H54 (cell line): ENCODE measurements at places on chromosomes 3 and 15.

DNA sequence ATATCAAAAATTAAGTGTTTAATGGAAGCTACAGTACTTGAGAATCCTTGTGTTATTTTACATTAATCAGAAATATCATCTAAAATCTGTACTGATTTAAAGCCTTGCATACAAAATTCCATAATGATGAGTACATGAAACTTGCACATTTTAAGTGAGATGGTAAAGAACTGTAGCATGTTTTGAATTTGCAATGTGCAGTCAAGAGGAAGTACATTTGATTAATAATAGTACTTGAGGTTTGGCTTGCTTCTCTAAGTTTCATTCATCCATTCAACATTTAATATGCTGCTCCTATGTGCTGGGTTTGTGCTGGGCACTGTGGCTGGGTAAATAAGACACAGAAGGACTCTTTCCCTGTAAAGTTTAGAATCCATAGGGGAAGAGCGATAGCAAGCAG lies 332.3 kb downstream of the CNTN3 start:
- DNase-seq: no peak

DNA sequence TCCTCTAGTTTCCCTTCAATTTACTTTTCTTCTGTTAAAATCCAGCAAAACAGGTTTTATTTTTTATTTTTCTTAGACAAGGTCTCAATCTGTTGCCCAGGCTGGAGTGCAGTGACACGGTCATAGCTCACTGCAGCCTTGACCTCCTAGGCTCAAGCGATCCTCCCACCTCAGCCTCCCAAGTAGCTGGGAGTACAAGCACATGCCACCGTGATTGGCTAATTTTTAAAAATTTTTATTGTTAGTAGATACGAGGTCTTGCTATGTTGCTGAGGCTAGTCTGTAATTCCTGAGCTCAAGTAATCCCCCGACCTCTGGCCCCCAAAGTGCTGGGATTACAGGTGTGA lies 41.6 kb downstream of the ILDR1 start:
- DNase-seq: no peak

- no peak for DNase-seq
Observed at GRCh38 chr3:14440531-14441239, 38.3 kb downstream of the SLC6A6 start.

DNA sequence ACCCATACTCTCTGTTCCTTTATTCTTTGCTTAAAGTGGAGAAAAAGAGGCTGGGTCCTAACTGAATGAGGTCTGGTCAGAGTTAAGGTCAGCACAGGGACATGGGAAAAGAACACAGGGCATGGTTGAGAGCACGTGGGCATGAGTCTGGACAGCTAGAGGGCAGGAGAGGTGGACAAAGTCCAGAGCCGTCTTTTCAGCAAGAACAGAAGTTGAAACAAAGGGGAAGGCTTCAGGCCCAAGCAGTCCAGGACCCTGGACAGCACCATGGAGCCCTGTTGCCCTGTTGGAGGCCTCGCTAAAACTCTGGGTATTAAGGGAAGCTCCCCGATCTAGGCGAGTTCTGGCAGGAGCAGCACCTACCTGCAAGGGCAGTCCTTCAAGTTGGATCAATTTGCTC lies 50.7 kb downstream of the XYLB start:
- DNase-seq: no peak

GRCh38 chr15:101346928-101347327 lies 51.9 kb upstream of the SNRPA1 start:
- no peak for DNase-seq

DNA sequence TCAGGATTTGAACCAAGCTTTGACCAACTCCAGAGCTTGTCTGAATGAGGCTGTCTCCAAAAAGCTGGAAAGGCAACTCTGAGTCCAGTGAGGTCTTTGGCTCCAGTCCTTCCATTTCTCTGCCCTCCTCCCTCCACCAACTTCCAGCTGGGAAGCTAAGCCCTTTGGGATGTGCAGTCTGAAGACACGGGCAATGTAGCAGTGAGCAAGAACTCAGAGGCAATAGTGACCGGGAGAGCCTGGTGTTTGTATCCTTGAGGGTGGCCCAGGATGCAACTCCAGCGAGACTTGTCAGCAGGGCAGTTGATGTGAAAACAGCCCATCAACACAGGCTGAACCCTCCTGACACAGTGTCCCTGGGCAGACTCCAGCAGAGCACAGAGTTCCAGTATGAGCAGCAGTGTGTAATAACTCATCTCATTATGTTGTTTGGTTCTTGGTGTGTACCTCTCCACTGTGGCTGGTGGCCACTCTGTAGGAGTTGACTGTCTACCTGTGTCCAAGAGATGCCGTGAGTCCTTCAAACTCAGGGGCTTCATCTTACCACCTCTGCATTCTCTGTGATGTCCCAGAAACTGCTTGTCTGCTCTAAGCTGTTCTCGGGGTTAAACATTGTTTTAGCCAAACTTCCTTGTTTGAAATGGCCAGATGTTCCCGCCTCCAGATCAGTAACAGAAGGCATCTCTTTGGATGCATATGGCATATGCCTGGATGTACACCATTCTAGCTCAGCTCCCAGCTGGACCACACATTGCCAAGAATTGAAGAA lies 6.6 kb downstream of the CDCP1 start:
- no peak for DNase-seq

GRCh38 chr3:122886251-122886650 lies 91.4 kb downstream of the SLC49A4 start:
- no peak for DNase-seq

- no peak for DNase-seq
Observed at GRCh38 chr3:10389995-10390394, 69.1 kb upstream of the SEC13 start.

GRCh38 chr3:131349454-131349853 lies 32.1 kb upstream of the NUDT16 start:
- no peak for DNase-seq

- DNase-seq: no peak
Observed at GRCh38 chr3:151034303-151034702, 51.2 kb upstream of the MED12L start.

DNA sequence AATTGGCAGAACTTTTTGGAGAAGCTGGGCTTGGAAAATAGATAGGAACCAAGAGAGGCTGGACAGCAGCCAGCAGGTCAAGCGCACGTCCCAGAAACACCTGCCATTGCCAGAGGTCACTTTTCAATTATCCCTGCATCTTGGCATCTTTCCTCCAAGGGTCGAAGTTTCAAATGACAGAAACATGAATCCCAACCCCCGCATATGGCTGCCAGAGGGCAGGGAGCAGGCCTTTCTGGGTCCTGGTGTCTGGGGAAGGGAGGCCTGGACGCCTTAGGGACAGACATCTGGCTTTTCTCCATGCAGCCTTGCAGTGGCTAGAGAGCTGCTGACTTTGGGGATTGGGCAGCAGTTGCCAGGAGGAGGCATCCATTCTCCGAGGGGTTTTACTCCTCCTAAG lies 164.5 kb upstream of the TPM1 start:
- no peak for DNase-seq

DNA sequence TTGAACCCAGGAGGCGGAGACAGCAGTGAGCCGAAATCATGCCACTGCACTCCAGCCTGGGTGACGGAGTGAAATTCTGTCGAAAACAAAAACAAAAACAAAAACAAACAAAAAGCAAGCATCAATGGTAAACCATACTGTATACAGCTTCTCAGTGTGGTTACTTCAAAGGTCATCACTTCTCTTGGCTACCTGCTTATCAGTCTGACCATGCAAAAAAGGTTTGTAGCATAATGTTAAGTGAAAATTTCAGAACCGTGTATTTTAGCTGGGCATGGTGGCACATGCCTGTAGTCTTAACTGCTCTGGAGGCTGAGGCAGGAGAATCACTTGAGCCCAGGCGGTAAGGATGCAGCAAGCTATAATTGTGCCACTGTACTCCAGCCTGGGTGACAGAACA lies 4.2 kb downstream of the UBXN7 start:
- DNase-seq: no peak

GRCh38 chr3:1375145-1375544 lies 282.3 kb downstream of the CNTN6 start:
- no peak for DNase-seq

GRCh38 chr3:147371771-147372340 lies 34.5 kb downstream of the ZIC4 start:
- no peak for DNase-seq

GRCh38 chr15:78638658-78639314 lies 2.2 kb downstream of the CHRNB4 start:
- DNase-seq: peak; percentile 33

DNA sequence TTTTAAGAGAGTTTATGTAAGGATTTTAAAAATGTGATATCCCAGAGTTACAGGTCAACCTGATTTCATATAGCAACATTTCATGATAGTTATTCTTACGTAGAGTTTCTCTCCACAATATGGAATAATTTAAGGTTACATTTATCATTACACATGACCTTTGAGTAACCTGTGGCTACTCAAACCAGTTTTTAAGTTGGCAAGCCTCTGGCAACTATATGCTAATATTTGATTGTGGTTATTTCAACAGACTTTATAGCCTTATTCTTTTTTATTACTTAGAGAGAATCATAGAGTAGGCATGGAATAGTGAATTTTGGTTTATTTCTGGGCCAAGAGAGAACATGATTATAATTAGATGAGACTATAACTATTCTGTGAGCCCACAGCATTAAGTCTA lies 504.9 kb downstream of the NLGN1 start:
- no peak for DNase-seq

DNA sequence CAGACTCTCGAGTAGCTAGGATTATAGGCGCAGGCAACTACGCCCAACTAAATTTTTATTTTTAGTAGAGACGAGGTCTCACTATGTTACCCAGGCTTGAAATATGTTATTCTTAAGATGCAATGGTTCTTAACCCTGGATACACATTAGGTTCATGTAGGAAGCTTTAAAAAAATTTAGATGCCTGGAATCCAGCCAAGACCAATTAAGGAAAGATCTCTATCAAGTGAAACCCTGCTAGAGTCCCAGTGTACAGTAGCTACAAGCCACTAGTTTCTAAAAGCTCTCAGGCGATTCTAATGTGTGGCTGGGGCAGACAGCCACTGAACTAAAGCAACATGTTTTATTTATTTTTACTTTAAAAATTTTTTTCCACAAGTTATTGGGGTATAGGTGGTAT lies 33.2 kb downstream of the TRIM69 start:
- DNase-seq: no peak

- no peak for DNase-seq
Observed at GRCh38 chr15:45734260-45734711, 99.5 kb downstream of the SQOR start.

DNA sequence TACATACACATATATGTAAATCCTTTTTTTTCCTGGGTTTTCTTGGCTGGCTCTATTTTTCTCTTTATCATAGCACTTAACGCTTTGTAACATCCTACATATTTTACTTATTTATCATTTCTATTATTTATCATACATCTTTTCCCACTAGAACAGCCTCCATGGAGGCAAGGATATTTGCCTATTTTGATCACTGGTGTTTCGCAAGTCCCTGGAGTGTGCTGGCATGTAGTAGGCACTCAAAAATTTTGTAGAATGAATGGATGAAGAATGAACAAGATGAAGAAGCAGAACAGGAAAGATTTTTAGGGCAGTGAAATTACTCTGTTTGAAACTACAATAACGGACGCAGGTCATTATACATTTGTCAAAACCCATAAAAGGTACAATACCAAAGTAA lies 83.0 kb upstream of the PTX3 start:
- DNase-seq: no peak

- DNase-seq: peak; percentile 3
Observed at GRCh38 chr15:51499379-51499976, 123.1 kb downstream of the DMXL2 start.

DNA sequence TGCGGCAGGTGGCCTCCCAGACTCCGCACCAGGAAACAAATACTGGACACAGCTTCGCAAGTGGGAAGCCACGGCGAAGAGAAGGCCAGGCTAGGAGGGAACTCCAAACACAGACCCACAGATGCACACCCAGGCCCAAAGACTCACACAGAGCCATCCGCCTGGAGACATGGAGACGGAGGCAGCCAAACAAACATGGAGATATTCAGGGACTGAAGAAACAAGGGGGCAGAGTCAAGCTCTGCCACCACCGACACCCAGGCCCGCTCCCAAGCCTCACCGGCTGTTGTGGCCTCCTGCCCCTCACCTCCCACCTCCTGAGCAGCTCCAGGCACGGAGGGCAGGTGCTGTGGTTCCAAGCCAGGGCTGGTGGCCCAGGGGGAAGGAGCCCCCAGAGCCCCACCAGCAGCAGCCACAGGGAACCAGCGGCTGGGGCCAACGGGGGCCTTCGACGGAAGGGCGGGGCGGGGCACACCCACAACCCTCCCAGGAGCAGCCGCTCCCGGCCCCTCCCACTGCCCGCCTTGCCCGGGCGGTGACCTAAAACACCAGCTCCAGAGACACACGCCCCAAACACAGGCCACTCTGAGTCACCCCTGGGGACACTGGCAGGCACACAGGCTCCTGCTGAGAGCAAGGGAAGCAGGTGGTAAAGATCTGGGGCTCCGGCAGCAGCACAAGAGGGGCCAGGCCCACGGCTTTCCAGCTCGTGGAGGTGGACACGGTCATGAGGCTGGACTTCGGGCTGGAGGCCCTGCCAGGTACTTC lies 31.9 kb downstream of the TNK2 start:
- peak; percentile 99 for DNase-seq

DNA sequence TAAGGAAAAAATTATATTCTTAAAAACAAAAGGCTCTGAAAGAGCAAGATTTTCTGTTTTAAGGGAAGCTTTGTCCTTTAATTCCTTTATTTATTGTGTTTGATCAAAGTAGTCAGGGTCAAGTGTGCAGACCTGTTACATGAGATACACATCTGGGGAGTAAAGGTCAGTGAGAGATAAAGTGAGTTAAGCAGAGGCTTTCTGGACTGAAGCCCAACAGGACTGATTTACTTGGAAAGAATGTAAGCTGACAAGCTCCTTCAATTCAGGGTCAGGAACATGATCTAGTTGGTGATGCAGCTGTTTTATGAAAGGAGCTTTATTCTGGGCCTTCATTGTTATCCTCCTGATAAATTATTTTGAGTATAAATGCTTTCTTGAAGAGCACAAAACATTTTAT lies 20.7 kb upstream of the OTOL1 start:
- peak; percentile 1 for DNase-seq

GRCh38 chr3:173652093-173652492 lies 254.5 kb downstream of the NLGN1 start:
- no peak for DNase-seq

DNA sequence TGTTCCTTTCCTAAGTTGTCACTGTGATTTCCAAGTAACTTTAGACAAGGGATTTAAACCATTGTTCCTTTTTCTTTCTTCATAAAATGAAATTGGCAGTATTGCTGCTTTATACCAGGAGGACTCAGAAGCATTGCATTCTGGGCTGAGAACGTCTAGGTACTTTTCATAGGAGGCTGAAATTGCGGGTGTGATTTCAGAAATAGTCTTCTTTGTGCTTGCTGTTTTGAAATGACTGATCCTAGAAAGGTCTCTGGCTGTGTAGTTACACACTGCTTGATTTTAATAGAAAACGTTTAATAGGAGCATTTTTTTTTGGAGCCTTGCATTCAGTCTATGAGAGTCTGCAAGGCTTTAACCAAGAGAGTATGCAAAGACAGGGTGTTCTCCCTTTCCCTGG lies 56.3 kb downstream of the PPM1L start:
- no peak for DNase-seq
